ENCODE measurements at places on chromosomes 5 and 9.
A peak's percentile ranks its signal among the peaks of the same experiment; 100 is the strongest.

DNA sequence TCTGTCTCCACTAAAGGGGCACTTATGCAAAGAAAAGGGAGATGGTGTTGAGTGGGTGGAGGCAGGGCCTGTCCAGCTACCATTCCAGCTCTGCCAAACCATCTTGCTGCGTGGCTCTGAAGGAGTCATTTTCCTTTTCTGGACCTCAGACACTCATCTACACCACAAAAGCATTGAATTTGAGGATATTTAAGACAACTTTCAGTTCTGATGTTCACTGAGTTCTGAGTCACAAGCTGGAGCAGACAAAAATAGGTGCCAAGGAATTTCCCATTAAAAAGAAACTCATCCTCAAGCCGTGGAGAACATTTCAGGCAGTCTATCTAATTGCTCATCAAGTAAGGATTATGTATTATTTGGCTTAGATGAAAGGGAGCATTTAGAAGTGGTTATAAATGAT is 195.0 kb upstream of the TBC1D2 start:
- DNase-seq = peak; percentile 19

- peak; percentile 97 for DNase-seq
These were observed 61.4 kb upstream of the FST start for GRCh38 chr5:53418826-53419658.

GRCh38 chr9:72807765-72808445 is 144.9 kb downstream of the ALDH1A1 start:
- no peak for DNase-seq

GRCh38 chr9:113709721-113710120 is 166.4 kb upstream of the ZNF618 start:
- no peak for DNase-seq

GRCh38 chr5:71932655-71933338 is 174.5 kb upstream of the MAP1B start:
- no peak for DNase-seq

GRCh38 chr9:121997791-121998190 is 95.3 kb downstream of the TTLL11 start:
- DNase-seq = no peak

GRCh38 chr5:33781286-33781685 is 110.5 kb downstream of the ADAMTS12 start:
- no peak for DNase-seq

DNA sequence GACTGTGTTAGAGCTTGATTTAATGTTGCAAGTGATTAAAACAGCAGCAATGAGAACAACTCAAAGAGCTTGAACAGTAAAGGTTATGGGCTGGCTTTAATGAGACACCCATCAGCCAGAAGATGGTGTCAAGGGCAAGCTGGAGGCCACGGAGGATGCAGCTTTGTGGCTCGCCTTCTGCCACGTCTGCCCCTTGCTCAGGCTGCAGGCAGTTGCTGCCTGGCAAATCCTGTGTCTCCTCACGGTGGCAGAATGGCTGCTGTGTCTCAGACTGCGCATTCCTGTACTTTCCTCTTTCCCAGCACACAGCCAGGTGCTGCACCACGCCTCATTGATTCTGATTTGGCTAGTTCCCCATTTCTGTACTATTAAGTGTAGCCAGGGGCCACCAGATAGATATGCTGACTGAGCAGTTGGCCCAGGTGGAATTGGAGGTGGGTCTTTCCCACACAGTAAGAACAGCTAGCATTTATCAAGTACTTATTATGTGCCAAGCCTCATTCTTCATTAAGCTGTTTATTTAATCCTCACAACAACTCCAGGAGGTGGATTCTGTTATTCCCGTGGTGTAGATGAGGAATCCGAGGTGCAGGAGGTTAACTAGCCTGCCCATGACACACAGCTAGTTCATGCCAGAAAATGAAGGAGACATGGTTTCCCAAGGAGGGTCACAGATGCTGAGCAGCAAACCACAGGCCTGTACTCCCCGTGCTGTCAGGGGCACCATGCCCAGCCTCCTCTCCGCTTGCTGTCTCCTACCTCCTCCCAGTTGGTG is 3.5 kb downstream of the NXNL2 start:
- no peak for DNase-seq

DNA sequence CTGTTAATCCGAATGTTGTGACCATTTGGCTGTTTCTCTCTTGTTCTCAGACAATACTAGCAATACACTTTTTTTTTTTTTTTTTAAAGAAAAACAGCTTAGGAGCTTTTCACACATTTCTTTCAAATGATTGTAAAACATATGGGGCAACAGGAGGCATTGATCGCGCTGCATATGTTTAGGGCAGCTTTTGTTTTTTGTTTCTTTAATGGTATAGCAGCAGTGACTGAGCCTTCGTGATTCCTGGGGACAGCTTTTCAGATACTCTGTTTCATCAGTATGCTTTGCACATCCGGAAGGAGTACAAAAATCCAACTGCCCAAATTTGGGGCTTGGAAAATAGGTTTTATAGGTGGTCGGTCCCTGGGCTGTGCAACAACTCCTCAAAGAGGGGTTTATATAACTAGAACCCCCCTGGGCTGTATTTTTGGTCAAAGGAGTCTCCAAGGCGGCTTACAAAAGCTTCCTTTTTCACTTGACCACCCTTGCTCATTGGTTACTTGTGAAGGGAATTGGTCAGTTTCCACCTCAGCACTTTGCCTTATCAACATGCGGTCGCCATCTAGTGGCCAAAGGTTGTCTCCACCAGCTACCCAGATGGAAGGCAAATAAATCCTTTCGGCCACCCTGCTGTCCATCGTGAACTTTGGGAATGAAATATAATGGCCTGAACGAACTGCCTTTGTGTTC is 91.8 kb downstream of the PDE6A start:
- DNase-seq = peak; percentile 26

- no peak for DNase-seq
These were observed 233.9 kb upstream of the SGCD start for GRCh38 chr5:156093024-156093423.

DNA sequence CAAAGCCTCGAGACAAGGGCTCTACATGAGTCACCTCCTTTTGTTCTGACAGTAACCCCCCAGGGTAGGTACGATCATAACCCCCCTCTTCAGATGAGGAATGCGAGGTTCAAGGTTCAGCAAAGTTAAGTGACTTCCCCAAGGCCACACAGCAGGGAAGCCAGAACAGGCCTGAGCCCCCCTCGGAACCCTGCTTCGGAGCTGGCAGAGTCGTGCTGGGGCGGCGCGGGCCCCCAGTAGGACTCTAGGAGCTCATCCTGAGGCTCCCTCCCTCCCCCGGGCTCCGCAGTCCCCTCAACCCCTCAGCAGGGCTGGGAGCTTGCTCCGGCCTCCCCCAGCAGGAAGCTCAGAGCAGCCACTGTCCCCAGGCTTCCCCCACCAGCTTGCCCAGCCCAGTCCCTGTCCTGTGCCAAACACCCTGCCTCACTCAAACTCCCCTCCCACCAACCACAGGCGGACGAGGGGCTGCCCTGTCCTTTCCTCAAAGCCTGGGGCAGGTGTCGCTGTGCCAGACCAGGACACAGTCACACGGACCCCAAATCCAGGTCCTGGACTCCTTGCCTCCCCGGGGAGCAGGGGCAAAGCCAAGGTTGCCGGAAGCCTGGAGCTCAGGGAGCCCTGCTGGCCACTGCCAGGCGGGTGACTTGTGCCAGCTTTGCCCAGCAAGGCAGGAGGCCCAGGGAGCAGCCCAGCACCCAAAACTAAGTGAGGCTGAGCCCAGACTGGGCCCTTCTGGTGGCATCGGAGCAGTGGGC is 5.1 kb downstream of the AGPAT2 start:
- no peak for DNase-seq

- no peak for DNase-seq
These were observed 17.2 kb upstream of the GCNT1 start for GRCh38 chr9:76441551-76442322.

DNA sequence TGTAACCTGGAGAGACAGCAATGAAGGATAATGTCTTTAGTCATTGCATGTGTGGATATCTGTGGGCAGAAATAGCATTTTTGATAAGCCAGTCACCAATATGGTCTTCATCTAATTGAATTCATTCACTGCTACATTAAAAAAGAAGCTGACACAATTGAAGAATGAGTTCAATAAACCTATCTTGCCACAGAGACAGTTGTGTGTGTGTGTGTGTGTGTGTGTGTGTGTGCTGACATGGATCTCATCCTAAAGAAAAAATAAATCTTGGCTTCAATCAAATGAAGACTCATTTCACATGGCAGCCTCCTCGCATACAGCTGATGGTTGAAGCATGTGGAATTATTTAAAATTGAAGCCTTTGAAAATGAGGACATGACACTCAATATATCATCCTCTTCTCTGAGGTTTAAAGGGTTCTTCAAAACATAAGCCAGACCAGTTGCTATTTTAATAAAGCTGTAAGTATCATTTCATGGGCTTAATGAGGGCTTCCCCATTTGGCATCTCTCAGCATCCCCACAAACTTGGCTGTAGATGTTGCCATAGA is 118.5 kb upstream of the PTPN3 start:
- peak; percentile 46 for DNase-seq

DNA sequence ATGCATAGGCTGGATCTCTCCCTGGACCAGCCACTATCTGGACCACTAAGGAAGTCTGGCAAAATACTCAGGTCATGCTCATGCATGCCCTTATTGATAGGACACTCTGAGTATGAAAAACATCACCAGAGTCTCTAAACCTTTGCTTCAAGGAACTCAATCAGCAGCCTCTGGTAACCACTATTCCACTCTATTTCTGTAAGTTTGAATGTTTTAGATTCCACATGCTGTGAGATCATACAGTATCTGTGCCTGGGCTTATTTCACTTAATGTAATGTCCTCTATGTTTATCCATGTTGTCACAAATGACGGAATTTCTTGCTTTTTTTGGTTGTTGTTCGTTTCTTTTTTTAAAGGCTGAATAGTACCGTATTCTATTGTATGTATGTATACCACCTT is 68.3 kb downstream of the TARS1 start:
- no peak for DNase-seq

GRCh38 chr9:72597601-72598000 is 76.2 kb downstream of the TMC1 start:
- DNase-seq = no peak

DNA sequence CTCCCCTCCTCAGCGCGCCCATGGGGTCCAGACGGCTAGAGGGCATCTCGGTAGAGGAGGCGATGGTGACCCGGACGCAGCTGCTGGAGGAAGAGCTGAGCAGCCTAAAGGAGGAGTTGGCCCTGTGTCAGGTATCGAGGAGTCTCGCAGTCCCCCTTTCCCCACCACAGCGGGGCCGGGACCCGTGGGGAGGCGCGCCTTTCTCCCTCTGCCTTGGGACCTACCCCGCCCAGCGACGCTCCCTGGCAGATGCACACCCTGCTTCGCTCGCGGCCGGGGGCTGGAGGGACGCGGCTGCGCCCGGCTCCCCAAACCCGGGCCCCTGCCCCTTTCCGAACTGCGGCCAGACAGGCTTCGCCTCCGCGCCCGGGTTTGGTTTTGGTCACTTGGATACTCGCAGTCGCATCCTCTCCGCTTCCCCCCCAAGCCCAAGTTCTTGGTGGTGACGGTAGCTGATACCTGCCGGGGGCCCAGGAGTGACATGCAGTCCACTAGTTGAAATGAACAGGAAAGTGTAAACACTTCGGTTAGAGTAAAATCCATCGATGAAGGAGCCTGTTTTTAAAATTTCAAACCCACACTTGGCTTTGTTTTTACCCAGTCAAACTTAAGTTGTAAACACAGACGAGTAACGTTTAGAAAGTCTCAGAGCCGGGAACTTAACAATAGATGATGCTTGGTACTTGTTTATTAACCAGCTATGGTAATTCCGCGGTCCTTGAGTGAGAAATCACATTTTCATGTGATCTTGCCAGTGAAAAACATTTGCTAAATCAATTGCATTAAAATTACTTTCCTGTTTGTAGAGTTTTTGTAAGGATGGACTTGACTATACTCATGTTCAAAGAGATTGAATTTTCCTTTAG is 688 bp downstream of the CNTLN start:
- DNase-seq = no peak

- DNase-seq = no peak
These were observed 174.9 kb downstream of the TMEM161B start for GRCh38 chr5:88093765-88094164.

GRCh38 chr9:2425676-2426075 is 195.9 kb upstream of the VLDLR start:
- no peak for DNase-seq

DNA sequence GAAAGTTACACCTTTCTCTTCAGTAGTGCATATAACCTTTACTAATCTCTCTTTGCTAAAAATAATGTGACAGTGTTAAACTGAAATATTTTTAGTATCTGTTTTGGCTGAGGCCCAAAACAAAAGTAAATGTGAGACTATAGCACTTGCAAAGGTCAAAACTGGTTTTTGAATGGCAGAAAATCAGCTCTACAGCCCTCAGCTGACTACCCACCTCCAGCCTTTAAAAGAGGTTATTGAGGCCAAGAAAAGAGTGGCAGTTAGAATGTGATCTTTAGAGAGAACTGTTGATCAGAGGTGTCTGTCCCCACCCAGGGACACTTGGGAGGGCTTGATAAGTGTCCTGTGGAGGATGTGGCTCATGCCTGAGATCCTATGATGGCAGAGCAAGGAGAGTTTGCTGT is 30.9 kb downstream of the PRKACG start:
- no peak for DNase-seq

DNA sequence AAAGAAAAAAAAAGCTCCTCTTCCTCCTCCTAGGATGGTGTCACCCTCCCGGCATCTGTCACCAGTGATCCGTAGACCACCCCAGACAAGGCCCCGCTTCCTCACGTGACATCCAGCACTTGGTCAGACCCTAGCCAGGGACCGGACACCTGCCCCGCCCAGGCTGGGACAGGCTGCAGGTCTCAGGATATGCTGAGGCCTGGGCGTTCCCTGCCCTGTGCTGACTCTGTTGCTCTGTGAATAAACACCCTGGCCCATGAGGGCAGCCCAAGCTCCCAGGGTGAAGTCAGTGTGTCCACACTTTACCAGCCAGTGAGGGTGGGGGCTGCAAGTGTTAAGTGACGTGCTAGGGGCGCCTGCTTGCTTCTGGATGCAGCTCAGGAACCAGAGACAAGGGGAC is 5.6 kb downstream of the EDF1 start:
- no peak for DNase-seq

- no peak for DNase-seq
These were observed 99.1 kb downstream of the PTTG1 start for GRCh38 chr5:160520609-160521391.

DNA sequence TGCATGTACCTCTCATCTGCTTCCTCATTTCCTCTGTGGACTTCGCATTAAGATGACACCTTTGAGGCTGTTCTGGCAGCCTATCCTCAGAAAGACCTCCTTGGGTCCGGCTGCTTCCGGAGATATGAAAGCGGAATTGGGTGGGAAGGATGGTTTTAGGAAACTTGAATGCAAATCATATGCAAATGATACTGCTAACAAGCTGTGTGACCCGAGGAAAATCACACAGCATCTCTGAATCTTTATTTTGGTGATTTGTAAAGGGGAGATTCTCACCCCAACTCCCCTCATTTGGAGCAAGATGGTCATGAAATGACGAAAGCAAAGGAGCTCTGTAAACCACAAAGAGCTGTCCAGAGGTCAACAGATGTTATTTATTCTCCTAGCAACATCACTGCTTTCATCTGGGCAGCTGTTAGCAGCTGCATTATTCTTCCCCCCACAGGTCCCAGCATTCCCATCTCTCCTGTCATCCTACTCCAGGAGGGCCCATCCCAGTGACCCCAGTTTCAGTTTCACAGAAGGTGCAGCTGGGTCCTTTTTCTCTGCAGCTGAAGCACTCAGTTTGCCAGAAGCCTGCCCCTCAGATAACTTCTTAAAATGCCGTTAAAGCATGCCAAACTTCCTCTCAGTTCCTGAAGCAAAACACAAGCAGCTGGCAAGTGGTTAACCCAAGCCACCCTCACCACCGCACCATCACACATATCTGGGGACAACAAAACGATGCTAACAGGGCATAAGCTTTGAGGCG is 269.5 kb downstream of the SEC61B start:
- no peak for DNase-seq

GRCh38 chr9:96654450-96655197 is 493 bp downstream of the PRXL2C start:
- peak; percentile 38 for DNase-seq

- DNase-seq = no peak
These were observed 122.7 kb upstream of the LMX1B start for GRCh38 chr9:126490871-126491567.
